ENCODE measurements at places on chromosomes 4 and X.

DNA sequence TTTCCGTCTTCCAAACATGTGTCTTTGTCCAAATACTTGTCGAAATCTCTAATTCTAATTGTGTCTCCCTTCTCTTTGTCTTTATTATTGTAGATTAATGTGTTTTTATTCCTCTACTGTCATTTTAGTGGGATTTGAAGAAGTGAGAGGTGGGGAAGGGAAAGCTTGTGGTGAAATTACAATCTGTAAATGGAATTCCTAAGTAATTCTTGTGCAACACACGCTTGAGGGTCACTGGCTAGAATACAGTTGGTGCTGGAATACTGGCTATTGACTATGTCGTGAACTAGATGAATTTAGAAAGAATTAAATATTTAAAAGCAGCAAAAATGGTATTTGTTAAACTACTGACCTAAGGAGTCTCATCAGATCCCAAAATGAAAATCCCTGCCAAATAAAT, 10.7 kb upstream of the FNIP2 start:
- H3K4me1 ChIP-seq: peaks cover 7% of the 10 kb centered on the region
- no peak overlapping the region for H3K4me3 ChIP-seq
- H3K36me3 ChIP-seq: no peaks in the 10 kb centered on the region
- peak; percentile 54 for DNase-seq
- H3K27me3 ChIP-seq: no peaks in the 10 kb centered on the region
- H3K27ac ChIP-seq: no peak overlapping the region

GRCh38 chrX:75229774-75230173, 44.1 kb upstream of the UPRT start:
- no peaks in the 10 kb centered on the region for H3K27me3 ChIP-seq
- no peak for DNase-seq
- no peaks in the 10 kb centered on the region for H3K36me3 ChIP-seq
- no peak overlapping the region for H3K4me3 ChIP-seq

DNA sequence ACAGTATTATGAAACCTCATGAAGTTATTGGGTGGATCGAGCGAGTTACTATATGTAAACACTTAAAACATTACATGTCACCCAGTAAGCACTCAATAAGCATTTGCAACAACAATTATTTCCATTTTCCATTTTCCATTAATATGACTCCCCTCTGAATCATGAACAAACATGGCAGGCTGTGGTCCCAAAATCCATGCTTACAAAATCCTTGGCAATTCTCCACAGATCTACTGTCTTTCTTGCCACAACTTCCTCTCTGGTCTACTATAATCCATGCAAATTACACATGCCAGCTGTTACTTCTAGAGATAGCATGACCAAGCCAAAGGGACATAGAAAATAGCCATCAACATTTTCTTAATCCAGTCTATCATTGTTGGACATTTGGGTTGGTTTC, 22.0 kb downstream of the ASB11 start:
- H3K27ac ChIP-seq: no peak overlapping the region
- no peak for DNase-seq
- H3K4me3 ChIP-seq: no peak overlapping the region
- peaks cover 1% of the 10 kb centered on the region for H3K27me3 ChIP-seq

- DNase-seq: no peak
Observed at GRCh38 chr4:31999848-32000247, 1279.7 kb downstream of the PCDH7 start.

GRCh38 chrX:13043138-13043537, 1.3 kb downstream of the FAM9C start:
- peaks cover 3% of the 10 kb centered on the region for H3K4me1 ChIP-seq
- H3K27me3 ChIP-seq: no peaks in the 10 kb centered on the region
- no peak overlapping the region for H3K27ac ChIP-seq
- DNase-seq: no peak

- no peaks in the 10 kb centered on the region for H3K27me3 ChIP-seq
- no peaks in the 10 kb centered on the region for H3K36me3 ChIP-seq
- no peak overlapping the region for H3K4me3 ChIP-seq
- DNase-seq: no peak
Observed at GRCh38 chr4:125358453-125358852, 43.7 kb downstream of the FAT4 start.

DNA sequence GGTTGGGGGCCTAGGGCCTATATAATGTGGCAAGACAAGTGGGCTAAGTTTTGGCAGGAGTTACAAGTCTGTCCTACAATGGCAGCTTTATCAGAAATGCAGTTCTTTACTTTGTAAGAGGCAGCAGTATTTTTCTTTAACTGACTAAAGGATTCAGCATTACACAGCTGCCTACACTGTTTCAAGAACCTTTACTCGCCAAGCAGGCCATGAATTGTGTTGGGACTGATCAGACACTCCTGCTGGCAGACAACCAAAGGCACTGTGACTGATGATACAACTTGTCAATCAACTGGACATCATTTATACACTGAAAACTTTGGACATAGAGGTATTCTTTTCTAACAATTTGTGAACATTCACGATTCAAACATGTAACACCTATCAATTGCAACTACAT, 4.3 kb downstream of the MORC4 start:
- DNase-seq: no peak
- no peak overlapping the region for H3K27ac ChIP-seq
- H3K27me3 ChIP-seq: no peaks in the 10 kb centered on the region
- H3K36me3 ChIP-seq: no peaks in the 10 kb centered on the region
- no peaks in the 10 kb centered on the region for H3K4me1 ChIP-seq

Data from IMR-90 (cell line).